Endothelial cell (in vitro differentiated cells): ENCODE measurements at places on chromosomes 7 and 10.

GRCh38 chr10:115909962-115910731, 362.9 kb downstream of the GFRA1 start:
- DNase-seq, result no peak
- H3K27ac ChIP-seq, result no peak overlapping the region
- no peak overlapping the region for H3K4me3 ChIP-seq

- DNase-seq, result no peak
- H3K4me1 ChIP-seq, result peaks cover 36% of the 10 kb centered on the region
- no peak overlapping the region for H3K27ac ChIP-seq
- H3K27me3 ChIP-seq, result peaks cover 8% of the 10 kb centered on the region
- no peak overlapping the region for H3K4me3 ChIP-seq
These were observed 21.1 kb downstream of the PLAU start for GRCh38 chr10:73931767-73932619.

DNA sequence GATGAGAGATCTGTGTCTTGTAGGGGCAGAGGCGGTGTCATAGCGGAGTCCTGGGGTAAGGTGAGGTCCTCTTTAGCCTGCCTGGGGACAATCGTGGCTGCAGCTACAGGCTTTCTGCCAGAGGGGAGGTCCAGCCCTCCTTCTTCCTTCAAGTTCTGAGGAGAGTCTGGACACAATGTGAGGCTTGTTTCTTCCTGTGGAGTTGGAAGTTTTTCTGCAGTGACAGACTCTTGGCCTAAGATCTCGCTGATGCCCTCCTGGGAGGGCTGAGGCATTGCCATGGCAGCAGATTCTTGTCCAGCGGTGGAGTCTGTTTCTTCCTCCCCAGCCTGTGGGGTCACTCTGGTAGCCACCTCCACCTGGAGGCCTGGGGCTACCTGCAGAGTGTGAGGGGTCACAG, 4.4 kb downstream of the NACAD start:
- peaks cover 16% of the 10 kb centered on the region for H3K27me3 ChIP-seq
- no peak overlapping the region for H3K27ac ChIP-seq
- peaks cover under 1% of the 10 kb centered on the region for H3K4me1 ChIP-seq
- H3K4me3 ChIP-seq, result no peak overlapping the region

DNA sequence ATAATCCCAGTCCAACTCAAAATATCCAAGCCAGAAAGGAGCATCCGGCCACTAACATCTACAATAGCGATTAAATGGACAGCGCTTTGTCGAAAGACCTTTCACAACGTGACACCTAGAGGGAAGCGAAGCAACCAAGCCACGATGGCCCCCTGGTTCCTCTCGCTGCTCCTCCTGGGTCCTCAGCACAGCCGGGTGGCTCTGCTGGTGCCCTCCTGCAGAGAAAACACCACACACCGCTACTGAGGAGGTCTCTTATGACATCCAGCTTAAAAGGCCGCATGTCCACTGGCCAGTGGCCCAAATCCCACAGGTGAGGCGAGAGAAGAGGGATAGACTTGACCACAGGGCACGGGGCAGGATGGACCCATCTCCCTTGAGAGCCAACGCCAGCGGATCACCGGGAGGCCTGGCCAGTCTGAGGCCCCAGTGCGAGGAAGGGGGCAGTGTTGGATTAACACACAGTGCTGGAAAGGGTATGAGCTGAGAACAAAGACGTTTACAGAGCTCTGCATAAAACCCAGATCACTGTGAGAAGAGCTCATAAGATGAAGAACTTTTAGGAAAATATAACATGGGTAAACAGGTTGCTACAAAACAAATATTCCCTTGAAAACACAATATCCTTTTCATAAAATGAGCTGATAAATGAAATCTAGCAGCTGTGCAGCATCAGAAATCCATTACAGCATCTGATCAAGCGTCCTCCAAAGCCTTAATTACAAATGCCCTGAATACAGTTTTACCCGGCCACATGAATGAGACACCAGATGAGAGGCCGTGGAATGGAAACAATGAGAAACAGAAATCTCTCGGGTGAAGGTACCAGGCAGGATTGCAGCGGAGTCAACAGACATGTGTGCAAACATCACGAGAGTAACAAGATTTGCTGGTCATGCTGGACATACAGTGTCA, 236.7 kb downstream of the DIP2C start:
- H3K4me1 ChIP-seq, result peaks cover 31% of the 10 kb centered on the region
- peaks cover 13% of the 10 kb centered on the region for H3K27me3 ChIP-seq
- no peak overlapping the region for H3K4me3 ChIP-seq
- peaks cover 14% of the 10 kb centered on the region for H3K36me3 ChIP-seq

DNA sequence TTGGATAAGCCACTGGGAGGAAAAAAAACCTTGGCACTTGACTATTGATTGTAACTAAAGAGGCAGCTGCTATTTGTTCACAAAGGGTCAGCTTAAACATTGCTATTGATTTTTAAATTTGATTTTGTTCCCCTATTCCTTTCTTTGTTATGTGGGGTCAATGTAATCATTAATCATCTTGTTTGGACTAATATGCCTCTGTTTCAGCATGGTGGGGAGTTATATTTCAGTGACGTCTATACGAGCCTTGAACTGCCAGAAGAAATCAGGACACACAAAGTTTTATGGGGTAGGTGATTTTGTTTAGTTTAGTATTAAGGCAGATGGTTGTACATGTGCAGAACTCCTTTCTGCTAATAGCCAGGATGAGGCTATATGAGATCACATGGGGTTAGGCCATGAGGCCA, 7.5 kb downstream of the AS3MT start:
- no peak overlapping the region for H3K4me3 ChIP-seq
- H3K27ac ChIP-seq, result no peak overlapping the region

- no peak overlapping the region for H3K27ac ChIP-seq
- peaks cover 25% of the 10 kb centered on the region for H3K4me1 ChIP-seq
- peaks cover 4% of the 10 kb centered on the region for H3K27me3 ChIP-seq
- peak overlapping the region; percentile 25 for H3K4me3 ChIP-seq
These were observed 70.4 kb downstream of the RALA start for GRCh38 chr7:39693812-39694211.

DNA sequence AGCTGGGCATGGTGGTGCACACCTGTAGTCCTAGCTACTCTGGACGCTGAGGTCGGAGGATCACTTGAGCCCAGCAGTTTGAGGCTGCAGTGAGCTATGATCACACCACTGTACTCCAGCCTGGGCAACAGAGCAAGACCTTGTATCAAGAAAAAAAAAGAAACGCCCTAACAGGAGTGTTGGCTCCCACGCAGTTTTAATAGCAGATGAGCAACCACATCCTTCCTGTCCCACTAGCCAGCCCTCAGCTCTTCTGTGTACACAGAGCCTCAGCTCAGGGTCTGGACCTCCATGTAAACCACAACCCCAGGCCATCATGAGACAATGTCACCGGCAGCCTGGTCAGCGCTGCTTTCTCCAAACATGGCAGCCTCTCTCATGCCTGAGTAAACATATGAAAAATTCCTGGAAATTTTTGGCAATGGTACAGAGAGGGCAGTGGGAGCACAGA, 108.2 kb downstream of the PIP4K2A start:
- H3K4me1 ChIP-seq, result peaks cover 36% of the 10 kb centered on the region
- DNase-seq, result no peak
- no peaks in the 10 kb centered on the region for H3K27me3 ChIP-seq
- peak overlapping the region; percentile 36 for H3K27ac ChIP-seq
- peaks cover 46% of the 10 kb centered on the region for H3K36me3 ChIP-seq
- no peak overlapping the region for H3K4me3 ChIP-seq

GRCh38 chr10:17066807-17067206, 62.8 kb downstream of the CUBN start:
- no peaks in the 10 kb centered on the region for H3K36me3 ChIP-seq
- peaks cover 40% of the 10 kb centered on the region for H3K4me1 ChIP-seq
- H3K4me3 ChIP-seq, result no peak overlapping the region
- no peaks in the 10 kb centered on the region for H3K27me3 ChIP-seq

DNA sequence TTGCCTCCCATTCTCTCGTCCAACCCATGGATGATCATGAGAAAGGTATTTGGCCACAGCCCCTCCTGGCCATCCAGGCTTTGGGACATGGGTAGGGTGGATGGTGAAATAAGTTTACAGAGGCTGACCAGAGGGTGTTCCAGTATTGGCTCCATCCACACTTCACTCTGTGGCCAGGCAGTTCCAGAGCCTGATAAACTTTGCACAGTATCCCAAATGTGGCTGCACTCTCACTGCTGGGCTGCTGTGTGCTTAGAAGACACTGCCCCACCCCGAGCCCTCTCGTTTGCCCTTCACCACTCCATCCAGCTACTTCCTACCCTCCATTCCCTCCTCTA, 72.0 kb upstream of the ZMIZ1 start:
- H3K27me3 ChIP-seq, result peaks cover 2% of the 10 kb centered on the region
- H3K36me3 ChIP-seq, result peaks cover 3% of the 10 kb centered on the region
- no peak overlapping the region for H3K4me3 ChIP-seq
- H3K27ac ChIP-seq, result no peak overlapping the region

GRCh38 chr10:30353851-30354250, 4.8 kb upstream of the MTPAP start:
- H3K36me3 ChIP-seq, result no peaks in the 10 kb centered on the region
- H3K4me3 ChIP-seq, result no peak overlapping the region

DNA sequence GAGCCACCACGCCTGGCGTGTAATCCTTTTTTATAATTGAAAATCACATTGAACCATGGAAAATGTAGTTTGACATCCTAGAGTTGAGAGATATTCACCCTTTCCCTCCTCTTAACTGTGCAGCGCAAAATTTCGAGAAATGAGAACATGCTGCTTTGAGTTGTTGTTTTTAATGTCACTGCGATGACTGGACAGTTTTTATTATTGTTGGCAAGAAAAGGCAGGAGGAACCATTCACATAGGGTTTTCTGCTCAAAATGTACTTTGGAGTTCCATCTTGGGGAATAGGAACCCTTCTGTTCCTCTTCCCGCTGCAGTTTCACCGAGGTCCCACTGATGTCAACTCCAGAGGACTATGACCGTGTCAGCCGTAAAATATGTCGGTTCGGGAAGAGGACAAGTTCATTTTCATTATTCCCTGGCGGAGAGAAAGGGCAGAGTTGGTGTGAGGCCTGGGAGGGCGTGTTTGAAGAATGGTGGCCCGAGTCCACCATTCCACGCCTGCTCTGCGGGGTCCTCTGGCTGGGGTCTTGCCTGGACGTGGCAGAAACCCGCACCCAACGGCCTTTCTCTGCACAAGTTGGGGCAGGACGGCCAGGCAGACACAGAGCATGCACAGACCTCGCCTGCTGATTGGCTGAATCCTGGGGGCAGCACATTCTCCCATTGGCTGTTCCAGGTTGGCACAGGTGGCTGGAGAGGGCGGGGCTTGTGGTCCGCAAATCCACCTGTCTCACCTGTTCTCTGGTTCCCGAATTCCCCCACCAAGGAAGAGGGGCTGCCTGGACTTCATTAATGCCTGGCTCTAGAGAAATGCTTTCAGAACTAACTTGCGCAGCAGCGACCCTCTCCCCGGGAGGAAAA, 105.1 kb upstream of the TCF7L2 start:
- no peak overlapping the region for H3K4me3 ChIP-seq
- peaks cover 19% of the 10 kb centered on the region for H3K36me3 ChIP-seq

GRCh38 chr10:114743521-114744231, 77.9 kb upstream of the FHIP2A start:
- no peak for DNase-seq
- no peak overlapping the region for H3K4me3 ChIP-seq
- peaks cover 6% of the 10 kb centered on the region for H3K27me3 ChIP-seq

DNA sequence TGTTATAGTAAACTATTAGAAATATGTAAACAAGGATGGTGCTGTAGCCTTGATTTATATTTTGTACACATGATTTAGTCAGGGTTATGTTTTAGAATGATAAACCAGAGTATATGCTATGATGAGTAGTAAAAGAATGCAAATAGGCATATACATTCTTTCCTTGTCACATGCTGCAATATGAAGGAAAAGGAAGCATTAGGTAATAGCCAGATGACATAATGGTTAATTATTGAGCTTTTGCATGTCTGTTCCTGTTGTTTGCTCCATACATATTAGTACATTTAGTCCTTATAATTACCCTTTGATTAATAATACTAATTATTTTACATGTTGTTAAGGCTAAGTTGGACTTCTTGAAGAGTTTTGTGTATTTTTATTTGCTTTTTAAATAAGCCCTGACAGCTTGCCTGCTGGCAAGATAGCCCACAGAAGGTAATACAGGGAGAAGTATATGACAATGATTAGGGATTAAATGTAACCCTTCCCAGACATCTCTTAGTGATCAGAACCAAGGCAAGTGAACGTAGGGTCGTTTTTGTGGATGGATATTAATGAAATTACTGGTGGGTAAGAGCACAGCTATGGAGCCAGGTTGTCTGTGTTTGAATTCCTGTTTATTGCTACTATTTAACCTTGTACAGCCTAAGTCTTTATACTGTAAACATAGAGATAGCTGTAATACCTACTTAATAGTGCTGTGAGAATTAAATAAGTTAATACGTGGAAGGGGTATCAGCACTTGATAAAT, 68.4 kb downstream of the PHTF2 start:
- H3K4me3 ChIP-seq, result no peak overlapping the region
- peaks cover 8% of the 10 kb centered on the region for H3K36me3 ChIP-seq
- H3K27me3 ChIP-seq, result no peaks in the 10 kb centered on the region
- no peaks in the 10 kb centered on the region for H3K4me1 ChIP-seq
- H3K27ac ChIP-seq, result no peak overlapping the region

- H3K4me3 ChIP-seq, result peak overlapping the region; percentile 98
- no peak for DNase-seq
- peaks cover 14% of the 10 kb centered on the region for H3K27me3 ChIP-seq
- H3K36me3 ChIP-seq, result peaks cover 7% of the 10 kb centered on the region
These were observed 887 bp downstream of the TMUB1 start for GRCh38 chr7:151082141-151083070.

GRCh38 chr7:111763221-111763801, 201.0 kb upstream of the IMMP2L start:
- peak; percentile 36 for DNase-seq
- H3K27me3 ChIP-seq, result peaks cover 3% of the 10 kb centered on the region
- no peak overlapping the region for H3K4me3 ChIP-seq
- H3K4me1 ChIP-seq, result peaks cover 4% of the 10 kb centered on the region

DNA sequence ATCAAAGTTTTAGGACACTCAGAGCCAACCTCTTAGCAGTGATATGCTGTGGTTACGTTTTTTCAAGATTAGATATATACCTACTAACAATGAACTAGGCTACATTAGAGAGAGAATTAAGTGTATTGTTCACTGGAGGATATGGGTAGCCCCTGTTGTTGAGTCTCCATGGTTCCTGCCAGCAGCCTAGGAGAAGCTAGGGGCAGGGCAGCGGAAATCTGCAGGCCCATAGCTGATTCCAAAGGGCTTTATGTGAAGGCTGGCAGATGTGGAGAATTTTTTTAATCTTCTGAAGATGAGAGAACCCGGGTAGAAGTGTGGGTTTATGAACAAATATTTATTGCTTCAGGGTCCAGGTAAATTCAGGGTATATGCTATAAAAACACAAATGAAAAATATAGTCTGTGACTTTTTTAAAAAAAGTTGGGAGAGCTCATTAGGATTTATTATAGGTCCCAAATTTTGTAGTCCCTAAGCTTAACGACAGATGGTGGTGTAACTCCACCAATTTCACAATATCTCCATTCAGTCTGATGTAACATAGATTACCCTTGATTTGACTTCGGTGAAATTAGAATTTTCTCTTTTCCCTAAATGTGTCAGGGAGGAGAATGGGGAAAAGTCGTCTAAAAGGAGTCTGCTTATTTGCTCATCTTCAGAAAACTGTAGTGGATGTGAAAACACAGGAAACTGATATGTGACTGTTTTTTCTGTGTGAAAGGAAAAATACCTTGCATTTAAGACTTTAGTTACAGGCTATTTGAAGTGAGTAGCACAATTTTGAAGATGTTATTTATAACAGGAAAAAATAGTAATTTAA, 163.0 kb upstream of the PPP1R3A start:
- H3K4me3 ChIP-seq, result no peak overlapping the region
- peak; percentile 37 for DNase-seq
- peaks cover 13% of the 10 kb centered on the region for H3K27me3 ChIP-seq
- no peaks in the 10 kb centered on the region for H3K36me3 ChIP-seq
